ENCODE measurements at places on chromosomes 5 and 9. TPM values are rescaled to one million over a fixed set of nuclear protein-coding genes. Genes with fewer than 3 reads are reported as not detected.
A peak's percentile ranks its signal among the peaks of the same experiment; 100 is the strongest.

Gene TXNDC8
- not detected for total RNA-seq

Gene PCDHA7
- 0.19 TPM for total RNA-seq

DNA sequence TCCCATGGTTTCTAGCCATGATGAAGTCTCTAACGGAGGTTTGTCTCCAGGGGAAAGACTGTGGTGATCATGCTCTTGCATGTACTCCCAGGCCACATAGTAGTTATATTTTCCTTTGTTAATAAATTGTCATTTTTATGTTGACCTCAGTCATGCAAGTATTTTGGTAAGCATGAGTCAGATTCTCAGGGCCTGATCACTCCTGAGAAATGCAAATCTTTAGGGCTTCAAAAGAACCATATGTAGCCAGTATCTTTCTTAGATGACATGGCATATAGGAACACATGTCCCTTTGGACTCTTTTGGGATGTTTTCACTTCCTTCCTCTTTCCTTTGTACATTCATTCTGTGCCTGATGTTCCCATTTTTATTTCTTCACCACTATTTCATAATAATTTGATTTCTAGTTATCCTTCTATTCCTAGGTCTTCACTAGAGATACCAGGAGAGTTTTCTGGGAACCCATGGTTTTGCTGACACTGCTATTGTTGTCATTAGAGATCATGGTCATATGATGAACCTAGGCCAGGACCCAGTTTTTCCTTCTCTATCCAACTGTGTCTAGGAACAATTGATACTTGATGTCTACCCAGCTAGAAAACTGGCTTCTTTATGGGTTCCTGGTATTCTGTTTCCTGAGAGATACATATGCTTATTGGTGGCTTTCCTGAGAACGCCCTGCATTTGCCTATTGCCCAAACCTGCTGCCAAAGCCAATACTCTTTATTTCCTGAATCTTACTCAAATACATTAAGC lies 248.1 kb upstream of the NREP start:
- peak; percentile 72 for DNase-seq

- DNase-seq, result no peak
Measured at GRCh38 chr5:170520372-170520771, 16.6 kb downstream of the KCNIP1 start.

DNA sequence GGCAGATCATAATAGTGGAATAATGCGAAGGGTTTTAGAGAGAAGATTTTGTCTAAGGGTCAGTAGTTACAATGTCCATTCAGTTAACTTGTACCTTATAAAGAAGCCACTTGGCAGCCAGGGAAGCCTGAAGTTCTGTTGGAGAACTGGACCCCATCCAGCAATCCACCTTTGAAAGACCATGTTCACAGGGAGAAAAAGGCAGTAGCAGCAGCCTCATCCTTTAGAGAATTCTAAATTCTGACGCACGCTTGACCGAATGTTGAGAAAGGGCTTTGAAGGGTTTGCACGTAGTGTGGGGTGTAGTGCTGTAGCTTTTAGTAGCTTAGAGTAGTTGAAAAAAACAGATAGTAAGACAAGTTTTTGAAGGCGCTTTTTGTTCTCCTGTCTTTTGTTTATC lies 42.8 kb downstream of the MCCC2 start:
- DNase-seq, result no peak

Gene CACNA1B
- not detected for total RNA-seq

DNA sequence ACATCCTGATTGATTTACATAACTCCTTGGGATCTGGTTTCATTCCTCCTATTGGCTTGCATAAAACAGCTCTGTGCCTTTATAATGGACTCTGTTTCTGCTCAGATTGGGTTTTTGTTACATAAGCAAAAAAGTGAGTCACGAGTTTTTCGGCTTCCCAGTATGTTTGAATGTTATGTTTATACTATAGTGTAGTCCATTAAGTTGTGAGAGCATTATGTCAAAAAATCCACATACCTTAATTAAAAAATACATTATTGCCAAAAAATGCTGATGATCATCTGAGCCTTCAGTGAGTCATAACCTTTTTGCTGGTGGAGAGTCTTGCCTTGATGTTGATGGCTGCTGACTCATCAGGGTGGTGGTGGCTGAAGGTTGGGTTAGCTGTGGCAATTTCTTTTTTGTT lies 144.6 kb downstream of the CCDC171 start:
- DNase-seq, result peak; percentile 69

Gene SOHLH1
- not detected for total RNA-seq

DNA sequence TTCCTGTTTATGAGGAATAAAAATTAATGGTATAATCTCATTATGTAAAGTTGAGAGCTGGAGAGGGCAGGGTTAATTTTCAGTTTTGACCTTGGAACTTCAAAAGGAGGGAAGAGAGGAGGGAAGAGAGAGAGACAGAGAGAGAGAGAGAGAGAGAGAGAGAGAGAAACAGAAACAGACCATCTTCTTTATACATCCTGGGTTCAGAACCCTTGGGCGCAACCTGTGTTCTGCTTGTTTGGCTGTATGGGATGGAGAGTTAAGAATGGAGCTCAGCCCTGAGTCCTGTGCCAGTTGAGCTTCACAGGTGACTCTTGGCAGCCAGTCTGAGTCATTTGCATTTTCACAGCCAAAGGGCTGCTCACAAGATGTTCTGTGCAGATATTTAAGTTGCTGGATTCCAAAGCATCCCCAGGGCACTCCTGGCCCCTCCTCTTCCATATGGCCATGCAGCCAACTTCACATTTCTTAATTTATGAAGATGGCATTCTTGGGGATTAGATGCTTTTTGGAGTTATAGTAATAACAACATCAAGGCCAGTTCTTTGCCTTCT lies 143.5 kb downstream of the CARTPT start:
- DNase-seq, result no peak

Gene GHR
- 0.26 TPM for total RNA-seq

GRCh38 chr9:127123064-127123890 lies 842 bp upstream of the ANGPTL2 start:
- no peak for DNase-seq

DNA sequence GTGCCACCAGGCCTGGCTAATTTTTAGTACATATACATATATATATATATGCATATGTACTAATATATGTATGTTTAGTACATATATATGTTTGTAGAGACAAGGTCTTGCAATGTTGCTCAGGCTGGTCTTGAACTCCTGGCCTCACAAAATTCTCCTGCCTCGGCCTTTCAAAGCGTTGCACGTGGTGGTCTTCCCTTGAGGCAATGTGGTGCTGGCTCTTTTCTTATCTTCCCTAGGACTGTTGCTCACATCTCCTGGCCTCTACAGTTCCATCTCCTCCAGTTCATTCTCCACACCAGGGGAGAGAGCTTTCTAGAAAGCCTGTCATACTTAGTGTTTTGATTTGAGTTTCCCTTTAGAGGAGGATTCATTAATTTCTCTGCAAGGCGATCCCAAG lies 28.9 kb upstream of the TGFBR1 start:
- DNase-seq, result no peak

- DNase-seq, result no peak
Measured at GRCh38 chr9:116641292-116642059, 45.6 kb upstream of the TRIM32 start.

DNA sequence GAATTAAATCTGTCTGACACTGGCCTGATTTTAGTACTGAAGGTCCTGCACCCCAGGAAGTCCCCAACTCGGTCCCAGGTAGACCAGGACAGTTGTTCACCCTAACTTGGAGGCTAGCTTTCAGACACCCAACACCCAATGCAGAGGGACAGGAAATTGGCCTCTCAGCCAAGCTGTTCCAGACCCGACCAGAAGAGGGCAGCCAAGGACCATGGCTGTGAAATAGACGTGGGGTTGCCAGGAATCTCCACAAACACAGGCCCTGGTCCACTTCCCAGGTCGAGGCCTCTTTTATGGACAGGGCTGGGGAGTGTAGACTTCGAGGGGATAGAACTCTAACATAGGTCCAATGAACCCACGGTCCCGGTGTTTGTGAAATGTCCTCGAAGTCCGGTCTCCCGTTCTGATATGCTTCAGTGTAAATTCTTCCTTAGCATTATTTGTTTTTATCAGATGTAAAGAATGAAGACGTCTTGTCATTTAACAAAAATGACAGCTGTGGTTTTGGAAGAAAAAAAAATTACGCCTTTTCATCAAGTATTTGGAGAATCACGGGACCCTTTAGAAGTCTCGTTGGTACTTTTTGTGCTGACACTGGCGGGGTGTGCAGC lies 260.3 kb upstream of the ADAMTS16 start:
- DNase-seq, result peak; percentile 39

DNA sequence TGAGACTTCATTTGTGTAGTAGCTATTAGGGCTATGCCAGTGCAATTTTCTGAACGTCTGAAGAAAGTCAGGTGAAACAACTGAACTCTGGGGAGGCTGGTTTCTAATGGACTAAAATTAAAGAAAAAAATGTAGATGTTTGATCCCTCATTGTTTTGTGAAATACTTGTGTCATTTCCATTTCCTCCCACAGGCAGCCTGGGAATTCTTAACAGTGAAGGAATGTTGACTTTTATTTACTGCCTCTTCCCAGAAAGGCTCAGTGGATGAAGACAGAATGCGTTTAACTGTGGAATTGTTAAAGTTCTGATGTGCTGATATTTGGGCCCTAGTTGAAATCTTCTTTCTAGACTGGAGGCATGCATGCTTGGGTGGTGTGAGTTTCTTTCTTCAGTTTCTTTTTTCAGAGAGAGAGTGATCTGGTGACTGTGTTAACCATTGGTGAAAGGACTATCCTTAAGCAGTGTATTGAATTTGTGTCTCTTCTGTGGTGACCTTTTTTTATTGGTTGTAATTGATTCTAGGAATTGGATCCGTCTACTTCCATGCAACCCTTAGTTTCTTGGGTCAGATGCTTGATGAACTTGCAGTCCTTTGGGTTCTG lies 15.5 kb downstream of the ACER2 start:
- DNase-seq, result no peak

- peak; percentile 8 for DNase-seq
Measured at GRCh38 chr9:84300271-84300670, 40.3 kb downstream of the SLC28A3 start.

Gene PDE6A
- total RNA-seq, result 0.58 TPM

Gene TIFAB
- not detected for total RNA-seq

GRCh38 chr5:39190311-39191102 lies 28.9 kb downstream of the FYB1 start:
- DNase-seq, result no peak

- DNase-seq, result peak; percentile 29
Measured at GRCh38 chr5:132782101-132782500, 5.1 kb upstream of the SEPTIN8 start.

Gene GPR151
- total RNA-seq, result not detected

DNA sequence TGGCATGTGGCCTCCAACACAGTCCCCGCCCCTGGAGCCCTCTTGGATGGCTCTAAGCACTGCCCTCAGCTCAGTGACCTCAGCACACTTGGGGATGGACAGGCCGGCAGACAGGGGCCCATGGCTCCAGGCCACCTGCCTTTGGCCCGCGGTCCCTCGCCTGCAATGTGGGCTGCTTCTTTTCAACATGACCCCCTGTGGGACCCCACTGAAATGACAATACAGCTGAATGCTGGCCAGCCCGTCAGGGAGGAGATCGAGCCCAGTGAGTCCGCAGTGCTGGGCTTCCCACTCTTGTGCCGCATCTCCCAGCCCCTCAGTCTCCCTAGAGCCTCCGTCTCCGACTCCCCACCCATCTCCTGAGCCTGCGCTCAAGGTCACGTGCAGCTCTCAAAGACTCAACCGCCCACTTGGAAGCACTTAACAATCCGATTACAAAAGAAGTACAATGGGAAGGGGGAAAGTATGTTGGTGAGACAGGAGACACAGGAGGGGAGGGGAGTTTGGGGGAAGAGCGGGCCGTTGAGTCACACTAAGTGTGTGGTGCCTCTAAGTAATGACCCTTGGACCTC lies 238.9 kb downstream of the HSPA4 start:
- no peak for DNase-seq

Gene PPP2R2B
- total RNA-seq, result 1.0 TPM

Gene SPATA31D4
- not detected for total RNA-seq

DNA sequence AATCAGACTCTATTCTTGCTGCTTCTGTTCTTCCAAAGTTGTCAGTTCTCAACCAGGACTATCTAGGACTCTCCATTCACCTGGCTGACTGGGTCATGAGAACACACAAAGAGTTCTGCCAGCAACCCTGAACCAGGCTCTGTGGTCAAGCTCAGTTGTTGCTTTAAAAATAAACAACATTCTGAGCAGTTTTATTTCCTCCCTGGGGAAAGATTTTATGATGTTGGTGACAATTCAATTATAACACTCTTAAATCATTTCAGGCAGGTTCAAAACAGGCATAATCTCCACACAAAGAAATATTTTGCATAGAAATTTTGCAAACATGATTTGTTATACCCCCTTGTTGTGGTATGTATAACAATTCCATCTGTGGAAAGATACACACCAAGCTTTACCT lies 36.0 kb downstream of the FTMT start:
- DNase-seq, result no peak

Gene EPB41L4B
- 2.4 TPM for total RNA-seq

DNA sequence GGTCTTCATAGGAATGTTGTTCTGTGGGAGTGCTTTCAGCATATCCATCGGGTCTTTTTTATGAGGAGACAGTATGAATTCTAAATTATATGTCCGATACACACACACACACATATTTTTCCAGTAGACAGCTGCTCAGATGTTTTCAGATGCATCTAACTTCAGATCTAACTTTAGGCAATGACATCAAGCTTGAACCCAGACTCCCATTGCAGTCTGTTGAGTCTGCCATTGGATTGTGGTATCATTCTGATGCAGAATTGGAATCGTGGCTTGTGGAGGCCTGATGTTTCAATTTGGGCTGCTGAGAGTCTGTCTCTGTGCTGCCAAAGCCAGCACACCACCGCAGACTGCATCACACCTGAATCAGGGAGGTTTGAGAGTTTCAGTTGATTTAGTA lies 376.4 kb downstream of the OSTF1 start:
- no peak for DNase-seq

Gene IL4
- total RNA-seq, result not detected

DNA sequence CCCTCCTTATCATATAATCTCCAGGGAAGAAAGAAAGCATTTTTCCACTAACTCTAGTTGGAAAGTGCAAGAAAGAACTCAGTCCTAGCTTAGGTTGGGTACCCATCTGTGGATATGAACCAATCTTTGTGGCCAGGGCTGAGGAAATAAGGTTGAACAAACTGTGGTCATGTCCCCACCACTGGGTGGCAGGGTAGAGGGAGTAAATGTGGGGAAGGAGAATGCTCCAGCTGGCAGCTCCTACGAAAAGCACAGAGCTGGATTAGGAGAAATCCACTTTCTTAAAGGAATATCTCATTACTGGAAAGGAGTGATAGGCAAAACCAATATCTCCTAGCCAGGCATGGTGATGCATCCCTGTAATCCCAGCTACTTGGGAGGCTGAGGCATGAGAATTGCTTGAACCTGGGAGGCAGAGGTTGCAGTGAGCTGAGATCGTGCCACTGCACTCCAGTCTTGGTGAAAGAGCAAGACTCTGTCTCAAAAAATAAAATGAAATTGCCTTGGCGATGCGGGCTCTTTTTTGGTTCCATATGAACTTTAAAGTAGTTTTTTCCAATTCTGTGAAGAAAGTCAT lies 175.1 kb downstream of the CCDC192 start:
- DNase-seq, result peak; percentile 69

All from LHCN-M2 (cell line).